ENCODE measurements at places on chromosomes 3 and 15. TPM values are rescaled to one million over a fixed set of nuclear protein-coding genes. Genes with fewer than 3 reads are reported as not detected.

Gene CACNA2D2
- polyA plus RNA-seq, result not detected

- DNase-seq, result no peak
Measured at GRCh38 chr3:71502066-71502625, 81.4 kb downstream of the FOXP1 start.

Gene LINGO1
- not detected for polyA plus RNA-seq

Gene SOX2
- not detected for polyA plus RNA-seq

Gene SLC9C1
- 0.98 TPM for polyA plus RNA-seq

Gene NAA80
- polyA plus RNA-seq, result 10.4 TPM

DNA sequence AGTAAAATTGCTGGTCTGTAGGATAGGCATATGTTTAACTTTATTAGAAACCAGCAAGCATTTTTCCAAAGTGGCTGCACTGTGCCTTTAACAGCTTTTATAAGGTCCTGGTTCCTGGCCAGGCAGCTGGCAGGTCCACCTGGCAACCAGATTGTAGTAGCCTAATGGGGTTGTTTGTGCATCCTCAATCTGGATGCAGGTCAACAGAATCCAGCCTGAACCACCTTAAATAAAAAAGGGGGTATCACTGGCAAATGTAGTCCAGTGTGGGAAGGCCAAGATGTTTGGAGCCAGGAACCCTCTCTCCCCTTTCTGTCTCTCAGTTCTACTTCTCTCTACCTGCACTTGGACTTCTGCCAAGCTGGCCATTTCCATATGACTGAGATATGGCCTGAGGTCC is 200.3 kb downstream of the ZNF621 start:
- DNase-seq, result no peak
